ENCODE measurements at places on chromosomes 12 and 14.

DNA sequence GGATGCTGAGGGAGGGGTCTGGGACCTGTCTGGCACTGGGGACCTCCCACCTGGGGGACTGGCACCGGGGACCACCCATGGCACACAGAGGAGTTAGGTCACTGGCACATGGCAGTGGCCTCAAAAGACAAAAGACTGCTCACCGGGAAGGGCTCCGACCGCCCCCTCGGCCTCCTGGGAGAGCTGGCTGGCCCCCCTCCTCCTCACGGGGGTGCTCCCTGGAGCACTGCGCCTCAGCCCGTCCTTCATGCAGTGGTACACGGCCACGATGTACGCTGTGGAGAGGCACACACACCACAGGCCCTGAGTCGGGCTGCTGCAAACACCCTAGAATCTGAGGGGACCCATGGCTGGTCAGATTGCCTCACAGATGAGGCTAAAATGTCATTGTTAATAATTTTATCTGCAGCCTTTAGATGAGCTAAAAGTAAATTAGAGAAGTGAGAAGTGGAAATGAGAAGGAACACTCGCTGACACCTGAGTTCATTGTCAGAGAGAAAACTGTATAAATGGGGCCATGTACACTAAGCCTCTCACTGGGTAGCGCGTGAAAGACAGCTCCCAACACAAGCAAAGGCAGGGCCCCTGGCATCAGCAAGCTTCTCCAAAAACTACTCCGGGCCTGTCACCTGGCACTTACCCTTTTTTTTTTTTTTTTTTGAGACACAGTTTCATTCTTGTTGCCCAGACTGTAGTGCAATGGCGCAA is 14.1 kb downstream of the P2RX2 start:
- no peak for DNase-seq

DNA sequence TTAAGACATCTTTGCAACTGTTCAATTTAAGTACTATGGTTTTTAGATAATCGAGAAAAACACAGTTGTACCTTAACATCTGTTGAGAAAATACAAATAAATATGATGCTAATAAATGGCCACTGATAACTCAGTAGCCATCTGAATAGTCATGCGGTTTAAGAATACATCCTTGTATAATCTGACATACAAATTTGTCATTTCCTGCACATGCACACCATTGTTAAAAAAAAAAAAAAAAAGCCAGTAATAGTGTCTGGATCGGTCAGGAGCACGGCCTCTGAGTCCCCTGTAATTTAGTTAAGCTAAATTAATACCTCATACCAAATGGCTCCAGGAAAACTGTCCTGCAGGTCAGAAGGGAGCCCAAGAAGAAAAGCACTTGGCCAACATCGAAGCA is 16.8 kb downstream of the RFC5 start:
- no peak for DNase-seq

DNA sequence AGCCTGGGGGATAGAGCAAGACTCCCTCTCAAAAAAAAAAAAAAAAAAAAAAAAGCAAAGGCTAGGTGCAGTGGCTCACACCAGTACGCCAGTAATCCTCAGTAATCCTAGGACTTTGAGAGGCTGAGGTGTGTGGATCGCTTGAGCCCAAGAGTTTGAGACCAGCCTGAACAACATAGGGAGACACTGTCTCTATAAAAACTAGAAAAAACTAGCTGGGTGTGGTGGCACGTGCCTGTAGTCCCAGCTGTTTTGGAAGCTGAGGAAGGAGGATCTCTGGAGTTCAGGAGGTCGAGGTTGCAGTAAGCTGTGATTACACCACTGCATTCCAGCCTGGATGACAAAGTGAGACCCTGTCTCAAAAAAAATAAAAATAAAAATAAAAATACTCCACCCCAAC is 8.9 kb upstream of the RBM25 start:
- DNase-seq = no peak

DNA sequence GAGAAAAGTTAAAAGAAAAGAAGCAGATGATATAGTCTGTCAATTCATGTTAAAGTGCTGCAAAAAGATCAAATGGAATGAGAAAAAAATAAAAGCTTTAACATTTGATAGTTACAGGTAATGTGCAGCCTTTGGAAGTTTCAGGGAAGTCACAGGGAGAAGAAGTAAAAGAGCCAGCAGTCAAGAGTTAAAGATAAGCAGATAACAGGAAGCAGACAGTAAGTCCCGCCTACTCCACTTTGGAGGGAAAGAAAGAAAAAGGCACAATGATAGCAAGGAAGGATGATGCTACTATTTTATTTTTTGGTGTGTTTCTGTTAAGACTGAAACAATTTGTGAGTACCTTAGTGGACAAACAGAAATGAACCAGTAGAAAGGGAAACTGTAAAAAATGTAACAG is 111.1 kb upstream of the KRR1 start:
- DNase-seq = no peak

- no peak for DNase-seq
These were observed 93.9 kb downstream of the DACT1 start for GRCh38 chr14:58731465-58732293.

- DNase-seq = no peak
These were observed 184.7 kb downstream of the TBX5 start for GRCh38 chr12:114221136-114221833.

GRCh38 chr12:54292083-54292930 is 8.5 kb downstream of the NFE2 start:
- no peak for DNase-seq

DNA sequence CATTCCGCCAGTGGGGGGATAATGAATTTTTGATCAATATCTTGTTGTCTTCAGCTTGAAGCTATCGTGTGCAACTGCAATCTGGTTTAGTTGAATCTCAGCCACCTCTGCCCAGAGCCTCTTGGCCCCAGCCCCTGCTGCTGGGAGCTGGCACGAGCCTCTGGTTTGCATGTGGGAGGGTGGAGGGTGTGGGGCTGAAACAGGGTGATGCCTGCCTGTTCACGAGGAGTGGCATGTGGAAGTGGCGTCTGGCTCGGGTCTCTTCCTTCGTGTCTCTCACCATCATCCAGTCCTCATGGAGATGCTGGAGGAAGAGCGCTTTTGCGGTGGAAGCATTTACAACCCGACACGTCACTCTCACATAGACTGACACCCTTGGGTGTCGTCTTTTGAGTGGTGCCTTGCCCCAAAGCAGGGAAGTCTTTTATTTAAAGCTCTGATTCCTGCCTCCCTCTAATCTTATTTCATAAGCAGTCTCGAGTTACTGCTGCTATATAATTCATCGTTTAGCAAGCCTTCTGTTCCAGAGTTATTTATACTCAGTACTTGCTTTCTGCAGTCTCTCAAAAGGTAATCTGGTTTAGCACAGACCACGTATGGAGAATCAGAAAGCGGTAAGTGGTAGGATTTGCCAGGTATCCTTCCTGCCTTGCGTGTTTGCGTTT is 64.5 kb downstream of the AACS start:
- DNase-seq = peak; percentile 29

Data from Ammon's horn (tissue), 1 donor.